HFFc6 (cell line): ENCODE measurements at places on chromosomes 13 and 19. TPM values are rescaled to one million over a fixed set of nuclear protein-coding genes. Genes with fewer than 3 reads are reported as not detected.
A peak's percentile ranks its signal among the peaks of the same experiment; 100 is the strongest.

DNA sequence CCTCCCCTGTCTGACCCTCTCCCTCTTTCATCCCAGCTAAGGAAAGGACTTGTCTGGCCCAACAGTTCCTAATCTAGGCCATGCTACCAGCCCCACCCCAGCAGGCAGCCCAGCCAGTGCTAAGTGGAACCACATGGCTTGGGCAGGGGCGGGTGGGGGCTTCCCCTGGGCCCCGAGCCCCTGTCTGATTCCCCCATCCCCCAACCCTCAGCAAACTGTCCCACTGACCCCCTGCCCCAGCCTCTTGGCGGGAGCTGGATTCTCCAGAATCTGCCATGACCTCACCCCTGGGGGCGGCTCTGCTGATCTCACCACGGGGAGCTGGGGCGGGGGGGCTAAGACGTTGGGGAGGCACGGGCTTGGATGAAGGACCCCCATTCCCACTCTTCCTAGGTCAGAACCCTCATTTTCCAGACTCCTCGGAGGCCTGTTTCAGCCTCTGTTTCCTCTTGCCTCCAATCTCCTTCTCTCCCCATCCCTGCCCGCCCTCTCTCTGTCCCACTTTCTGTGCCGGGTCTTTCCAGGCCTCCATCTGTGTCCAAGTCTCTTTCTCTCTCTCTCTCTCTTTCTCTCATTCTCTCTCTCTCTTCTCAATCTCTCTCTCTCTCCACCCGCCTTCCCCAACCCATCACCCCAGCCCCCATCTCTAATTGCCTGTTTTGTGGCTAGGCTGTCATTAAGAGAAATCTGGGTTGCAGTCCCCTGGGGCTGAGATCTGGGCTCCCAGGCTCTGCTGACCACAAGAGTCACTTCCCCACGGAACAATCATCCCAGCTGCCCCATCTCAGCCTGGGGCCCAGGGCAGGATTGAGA is 2.7 kb downstream of the COL5A3 start:
- H3K4me3 ChIP-seq, result no peak overlapping the region
- peaks cover 27% of the 10 kb centered on the region for H3K4me1 ChIP-seq
- H3K36me3 ChIP-seq, result no peaks in the 10 kb centered on the region

DNA sequence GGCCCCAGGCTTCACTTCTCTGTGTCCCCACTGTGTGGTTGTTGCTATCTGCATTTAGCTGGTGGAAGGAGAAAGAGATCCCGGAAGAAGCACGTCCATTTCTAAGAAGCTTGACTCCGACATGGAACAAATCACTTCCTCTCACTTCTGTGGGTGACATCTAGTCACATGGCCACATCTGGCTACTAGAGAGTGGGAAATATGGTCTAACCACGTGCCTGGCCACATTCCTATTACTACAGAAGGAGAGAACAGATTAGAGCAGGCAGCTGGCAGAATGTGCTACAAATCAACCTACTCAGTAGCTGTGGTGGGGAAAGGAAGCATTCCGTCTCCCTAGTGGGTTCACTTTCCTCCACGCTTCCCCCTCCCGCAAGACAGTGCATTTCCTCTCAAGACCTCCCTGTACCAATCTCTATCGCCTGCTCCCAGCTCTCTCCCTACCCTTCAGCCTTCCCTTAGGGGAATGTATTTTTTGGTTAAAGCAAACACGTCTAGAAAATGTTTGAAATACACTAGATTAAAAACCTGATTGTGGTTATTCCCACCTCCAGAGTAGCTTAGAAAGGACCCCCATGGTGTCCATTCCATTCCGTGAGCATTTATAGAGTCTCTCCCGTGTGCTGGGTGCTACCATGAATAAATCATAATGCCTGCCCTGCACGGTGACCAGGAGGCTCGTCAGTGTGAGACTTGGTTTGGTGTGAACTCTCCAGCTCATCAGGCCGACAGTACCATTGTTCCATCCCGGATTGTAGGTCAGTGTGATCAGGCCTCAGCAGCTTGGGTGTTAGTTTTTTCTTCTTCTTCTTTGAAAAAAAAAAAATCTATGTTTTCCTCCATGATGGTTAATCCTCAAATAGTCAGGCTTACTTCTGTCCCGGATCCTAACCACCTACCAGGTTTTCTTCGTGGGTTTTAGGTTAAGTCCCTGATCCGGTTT is 8.0 kb upstream of the AMER2 start:
- no peaks in the 10 kb centered on the region for H3K4me1 ChIP-seq
- no peak overlapping the region for H3K4me3 ChIP-seq
- no peak overlapping the region for H3K27ac ChIP-seq
- H3K27me3 ChIP-seq, result peaks cover 26% of the 10 kb centered on the region
- DNase-seq, result no peak

- H3K4me3 ChIP-seq, result no peak overlapping the region
- H3K27ac ChIP-seq, result peak overlapping the region; percentile 28
- no peaks in the 10 kb centered on the region; the same call in 1 of the 2 replicates for H3K27me3 ChIP-seq
- no peaks in the 10 kb centered on the region for H3K36me3 ChIP-seq
- DNase-seq, result no peak
- H3K4me1 ChIP-seq, result peaks cover 48% of the 10 kb centered on the region
Measured at GRCh38 chr19:16342002-16342715, 17.5 kb downstream of the KLF2 start.

- H3K27me3 ChIP-seq, result peaks cover 2% of the 10 kb centered on the region
- no peak overlapping the region; the same call in 1 of the 2 replicates for H3K27ac ChIP-seq
- no peak overlapping the region for H3K4me3 ChIP-seq
- H3K36me3 ChIP-seq, result peaks cover 37% of the 10 kb centered on the region
- H3K4me1 ChIP-seq, result no peaks in the 10 kb centered on the region
Measured at GRCh38 chr19:7618348-7618747, 11.0 kb downstream of the XAB2 start.

DNA sequence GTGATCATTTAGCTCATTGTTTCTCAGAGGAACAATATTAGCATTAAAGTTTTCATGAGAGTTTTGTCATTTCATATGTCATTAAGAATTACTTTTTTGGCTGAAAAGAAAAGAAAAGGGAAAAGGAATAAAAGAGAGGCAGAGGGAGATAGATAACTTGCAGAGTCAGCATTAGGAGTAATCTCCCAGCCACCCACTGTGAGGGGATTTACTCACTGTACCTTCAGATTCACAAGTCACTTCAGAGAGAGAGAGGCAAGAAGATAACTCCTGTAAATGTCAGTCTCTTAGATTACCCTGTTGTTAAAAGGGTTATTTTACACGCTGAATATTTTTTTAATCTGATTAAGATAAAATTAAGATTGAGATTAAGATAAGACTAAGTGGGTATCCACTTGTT is 125.2 kb downstream of the POU4F1 start:
- H3K4me1 ChIP-seq, result no peaks in the 10 kb centered on the region
- no peak overlapping the region for H3K4me3 ChIP-seq
- no peak overlapping the region for H3K27ac ChIP-seq
- DNase-seq, result no peak
- no peaks in the 10 kb centered on the region for H3K27me3 ChIP-seq

DNA sequence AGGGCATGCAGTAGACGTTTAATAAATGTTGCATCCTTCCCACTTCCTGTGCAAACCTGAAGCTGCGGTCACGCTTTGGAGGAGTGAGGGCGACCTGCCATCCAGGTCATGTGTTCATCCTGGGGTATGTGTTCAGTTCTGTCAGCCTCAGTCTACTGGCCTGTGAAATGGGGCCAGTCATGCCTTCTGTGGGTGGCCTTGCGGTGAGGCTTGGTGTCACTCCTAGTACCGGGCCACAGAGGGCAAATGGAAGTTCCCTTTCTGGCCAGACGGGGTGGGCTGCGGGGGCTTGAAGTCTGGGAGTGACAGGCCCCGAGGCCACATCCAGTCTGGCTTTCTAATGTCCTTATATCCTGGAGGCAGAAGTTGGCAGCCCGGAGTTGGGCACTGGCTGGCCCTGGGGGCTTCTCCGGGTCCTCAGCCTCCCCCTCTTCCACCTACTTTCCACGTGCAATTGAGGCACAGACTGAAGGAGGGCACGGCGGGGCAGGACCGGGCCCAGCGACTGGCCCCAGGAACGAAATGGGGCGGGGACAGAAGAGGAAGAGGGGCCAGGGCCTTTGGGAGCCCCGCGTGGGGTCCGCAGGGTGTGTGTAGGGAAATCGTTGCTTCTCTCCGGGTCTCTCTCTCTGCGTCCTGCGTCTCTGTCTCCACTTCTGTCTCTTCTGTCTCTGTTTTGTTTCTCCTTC is 11.1 kb downstream of the PDE4A start:
- no peaks in the 10 kb centered on the region for H3K36me3 ChIP-seq
- H3K27ac ChIP-seq, result peak overlapping the region; percentile 89
- peak overlapping the region; percentile 91 for H3K4me3 ChIP-seq
- no peak for DNase-seq
- peaks cover 10% of the 10 kb centered on the region for H3K27me3 ChIP-seq

The SYNE4 gene
- 0.40 TPM in 1 of 2 replicates, not detected in the other for total RNA-seq

The RNF17 gene
- total RNA-seq, result not detected in 3 replicates
